ENCODE measurements at places on chromosomes 6 and 20. TPM values are rescaled to one million over a fixed set of nuclear protein-coding genes. Genes with fewer than 3 reads are reported as not detected.

- DNase-seq, result no peak
These were observed 669.2 kb downstream of the PRKN start for GRCh38 chr6:162058281-162058875.

DNA sequence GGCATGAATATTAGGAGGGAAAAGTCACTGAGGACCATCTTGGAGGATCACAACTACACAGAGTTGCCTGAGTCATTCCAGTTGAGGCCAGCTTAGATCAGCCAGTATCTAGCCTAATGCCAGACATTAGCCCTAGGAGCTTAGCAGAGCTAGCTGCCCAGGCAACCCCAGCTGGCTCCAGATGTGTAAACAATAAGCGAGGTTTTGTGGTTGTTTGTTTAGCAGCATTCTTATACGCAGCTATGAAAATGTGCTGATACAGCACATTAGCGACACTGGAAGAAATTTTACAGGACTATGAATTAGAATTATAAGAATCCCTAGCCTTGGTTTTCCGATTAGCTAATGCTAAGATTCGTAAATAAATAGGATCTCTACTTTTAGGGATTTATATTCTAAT, 59.3 kb downstream of the BTBD3 start:
- no peak for DNase-seq

- no peak for DNase-seq
These were observed 41.2 kb downstream of the ANKS1A start for GRCh38 chr6:34930221-34930620.

GRCh38 chr6:90080876-90081481, 186.7 kb downstream of the GJA10 start:
- DNase-seq, result no peak

DNA sequence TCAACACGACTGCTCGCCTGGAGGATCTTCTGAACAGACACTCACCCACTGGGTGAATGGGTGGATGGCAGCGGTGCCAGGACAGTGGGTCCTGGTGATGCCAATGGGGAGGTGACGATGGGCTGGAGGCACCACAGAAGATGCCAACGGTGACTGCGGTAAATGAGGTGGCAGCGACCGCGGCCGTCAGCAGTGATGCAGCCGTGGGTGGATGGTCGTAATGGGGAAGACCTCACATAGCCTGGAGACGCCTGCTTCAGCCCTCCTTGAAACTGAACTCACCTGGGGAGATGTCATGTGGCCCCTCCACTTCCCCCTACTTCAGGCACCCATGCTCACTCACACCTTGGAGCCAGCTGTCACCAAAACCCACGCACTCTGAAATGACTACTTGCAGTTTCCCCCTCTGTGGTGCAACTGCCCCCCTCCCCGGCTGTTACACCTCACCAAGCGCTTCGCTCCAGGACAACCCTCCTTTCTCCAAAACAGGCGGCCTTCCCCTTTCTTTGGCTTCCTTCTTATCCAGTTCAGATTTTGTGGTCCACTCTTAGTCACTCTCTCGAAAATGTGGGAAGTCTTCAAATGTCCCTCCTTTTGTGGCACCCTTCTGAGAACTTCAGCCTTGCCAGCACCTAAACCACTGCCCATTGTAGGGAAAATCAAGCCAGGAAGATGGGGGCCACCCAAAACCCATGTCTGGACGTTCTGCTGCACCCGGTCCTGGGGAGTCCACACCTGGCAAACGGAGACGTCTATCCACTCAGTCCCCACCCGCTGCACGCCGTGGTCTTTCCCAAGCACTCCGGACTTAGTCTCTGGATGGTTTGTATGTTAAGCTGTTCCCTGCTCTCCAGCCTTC, 10.4 kb upstream of the ABHD16B start:
- DNase-seq, result peak; percentile 39

DNA sequence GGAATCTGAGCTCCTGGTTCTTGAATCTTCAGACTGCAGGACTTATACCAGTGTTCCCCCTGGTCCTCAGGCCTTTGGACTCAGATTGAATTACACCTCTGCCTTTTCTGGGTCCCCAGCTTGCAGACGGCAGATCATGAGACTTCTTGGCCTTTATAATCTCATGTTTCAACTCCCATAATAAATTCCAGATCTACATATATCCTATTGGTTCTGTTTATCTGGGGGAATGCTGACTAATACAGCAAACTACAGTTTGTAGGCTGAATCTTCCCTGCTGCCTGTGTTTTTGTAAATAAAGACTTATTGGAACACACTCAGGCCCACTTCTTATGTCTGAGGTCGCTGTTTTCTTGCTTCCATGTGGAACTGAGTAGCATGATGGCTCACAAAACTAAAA, 184.7 kb downstream of the HDGFL1 start:
- DNase-seq, result no peak

GRCh38 chr6:72861059-72861458, 239.2 kb downstream of the KCNQ5 start:
- DNase-seq, result no peak

DNA sequence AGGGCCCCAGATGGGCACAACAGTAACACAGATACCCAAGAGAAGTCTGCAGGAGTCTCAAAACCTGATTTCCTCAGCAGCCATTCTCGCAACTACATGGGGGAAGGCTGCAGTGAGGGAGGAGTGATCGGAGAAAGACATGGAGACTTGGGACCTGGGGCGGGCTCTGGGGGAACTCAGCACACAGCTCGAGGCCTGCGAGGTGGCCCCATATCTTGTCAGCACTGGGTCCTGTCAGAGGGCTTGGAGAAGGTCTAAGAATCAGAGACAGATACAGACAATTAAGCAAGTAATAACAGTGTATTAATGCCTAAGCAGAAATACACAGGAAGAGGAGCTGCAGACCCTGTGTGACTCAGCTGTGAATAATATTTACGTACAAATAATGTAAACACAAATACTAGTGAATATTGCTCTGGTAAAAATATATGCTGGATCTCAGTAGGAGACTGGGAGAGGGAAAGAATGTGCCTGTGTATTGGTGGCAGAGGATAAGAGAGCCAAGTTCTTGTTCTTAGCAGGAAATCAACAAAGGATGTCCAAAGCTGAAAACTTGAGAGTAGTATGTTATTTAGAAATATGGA, 336.2 kb downstream of the ZFAND3 start:
- DNase-seq, result no peak

DNA sequence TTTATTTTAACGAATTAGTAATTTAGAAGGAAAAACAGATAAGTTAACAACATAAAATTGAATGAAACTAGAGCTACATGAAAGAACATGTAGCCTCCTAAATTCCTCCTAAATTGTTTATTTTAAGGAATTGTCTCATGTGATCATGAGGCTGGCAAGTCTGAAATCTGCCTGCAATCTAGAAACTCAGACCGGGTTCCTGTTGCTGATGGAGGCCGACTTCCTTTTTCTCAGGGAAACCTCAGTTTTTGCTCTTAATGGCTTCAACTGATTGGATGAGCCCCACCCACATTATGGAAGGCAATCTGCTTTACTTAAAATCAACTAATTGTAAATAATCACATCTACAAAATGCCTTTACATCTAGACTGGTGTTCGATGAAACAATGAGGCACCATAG, 267.6 kb upstream of the PRND start:
- no peak for DNase-seq

DNA sequence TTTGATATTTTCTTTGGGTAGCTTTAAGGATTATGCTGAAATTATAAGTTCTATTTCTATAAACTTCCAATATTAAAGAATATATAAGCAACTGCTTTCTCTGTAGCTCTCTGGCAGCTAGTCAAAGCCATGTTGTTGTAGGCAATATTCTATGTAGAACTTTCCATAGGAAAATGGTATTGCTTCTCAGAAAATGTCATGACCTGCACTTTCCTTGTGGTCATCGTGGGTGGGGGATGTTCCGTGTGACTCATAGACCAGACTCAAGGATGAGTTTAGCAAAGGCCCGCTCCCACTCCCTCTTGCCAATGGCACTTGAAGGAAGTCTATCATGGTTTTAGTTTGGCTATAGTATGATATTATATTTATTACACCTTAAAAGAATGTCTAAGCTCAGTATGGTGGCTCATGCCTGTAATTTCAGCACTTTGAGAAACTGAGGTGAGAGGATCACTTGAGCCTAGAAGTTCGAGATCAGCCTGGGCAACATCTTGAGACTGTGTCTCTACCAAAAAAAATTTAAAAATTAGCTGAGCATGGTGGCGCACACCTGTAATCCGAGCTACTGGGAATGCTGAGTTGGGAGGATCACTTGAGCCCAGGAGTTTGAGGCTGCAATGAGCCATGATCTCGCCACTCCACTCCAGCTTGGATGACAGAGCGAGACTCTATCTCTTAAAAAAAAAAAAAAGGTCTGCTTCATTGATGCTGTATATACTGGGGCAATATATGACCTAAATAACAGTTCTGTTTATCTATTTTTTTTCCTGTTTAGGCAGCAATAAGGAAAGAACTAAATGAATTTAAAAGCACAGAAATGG, 36.6 kb upstream of the LTV1 start:
- DNase-seq, result no peak

GRCh38 chr20:24744747-24745146, 204.3 kb upstream of the CST7 start:
- peak; percentile 12 for DNase-seq

DNA sequence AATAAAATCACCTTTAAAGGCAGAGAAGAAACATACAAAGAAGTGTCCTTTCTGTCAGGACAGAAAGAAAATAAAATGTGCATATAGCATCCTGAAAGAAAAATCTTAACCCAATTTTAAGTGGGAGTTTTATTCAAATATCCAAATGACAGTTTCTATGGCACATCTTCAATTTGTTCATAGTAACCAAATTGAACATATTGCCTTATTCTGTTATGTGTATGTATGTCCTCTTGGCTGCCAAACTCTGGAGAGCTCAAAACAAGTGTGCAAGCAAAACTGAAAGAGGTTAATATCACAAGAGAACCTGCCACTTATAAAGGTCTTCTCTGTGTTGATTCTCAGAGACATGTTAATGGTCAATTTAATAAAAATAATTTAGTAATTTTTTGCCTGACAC, 334.7 kb downstream of the BCKDHB start:
- DNase-seq, result no peak

DNA sequence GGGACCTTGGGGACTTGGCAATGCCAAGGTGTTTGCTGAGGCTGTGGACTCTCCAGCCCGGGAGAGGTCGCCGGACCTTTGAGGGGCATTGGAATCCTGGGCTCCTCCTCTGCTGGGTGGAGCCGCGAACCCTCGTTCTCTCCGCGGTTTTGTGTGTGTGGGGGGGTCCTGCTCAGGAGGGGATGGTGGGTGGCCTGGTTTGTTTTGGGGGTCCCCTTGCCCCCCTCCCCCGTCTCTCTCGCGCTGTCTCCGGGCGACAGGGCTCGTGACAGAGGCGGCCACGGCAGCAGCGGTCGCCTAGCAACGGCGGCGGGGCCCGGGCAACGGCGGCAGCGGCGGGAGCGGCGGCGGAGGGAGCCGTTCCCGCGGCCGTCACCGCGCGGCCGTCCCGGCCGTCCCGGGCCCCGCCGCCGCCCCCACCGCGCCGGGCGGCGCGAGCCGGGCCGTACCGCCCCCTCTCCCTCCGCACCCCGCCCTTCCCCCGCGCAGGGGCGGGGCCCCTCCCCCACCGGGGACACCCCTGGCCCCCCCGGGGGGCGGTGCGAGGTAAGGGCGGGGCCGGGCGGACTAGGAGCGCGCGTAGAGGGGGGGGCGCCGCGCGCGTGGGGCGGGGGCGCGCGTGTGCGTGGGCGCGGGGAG, 7.8 kb downstream of the SYNGAP1 start:
- peak; percentile 75 for DNase-seq

DNA sequence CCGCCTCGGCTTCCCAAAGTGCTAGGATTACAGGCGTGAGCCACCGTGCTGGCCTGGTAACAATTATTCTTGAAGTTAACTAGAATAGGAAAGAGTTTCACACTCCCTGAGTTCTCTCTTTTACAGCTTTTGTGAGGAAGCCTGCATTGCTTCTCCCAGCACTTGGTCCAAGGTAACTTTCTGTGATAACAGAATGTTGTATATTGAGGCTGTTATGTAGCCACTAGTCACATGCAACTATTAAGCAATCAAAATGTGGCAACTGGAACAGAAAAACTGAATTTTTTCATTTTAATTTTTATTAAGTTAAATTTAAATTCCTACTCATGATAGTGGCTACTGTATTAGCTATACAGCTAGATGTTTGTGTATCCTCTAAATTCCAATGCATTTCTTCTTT, 2.5 kb downstream of the TRIM38 start:
- no peak for DNase-seq

GRCh38 chr20:15122613-15123012, 785.2 kb upstream of the FLRT3 start:
- no peak for DNase-seq

- no peak for DNase-seq
These were observed 20.5 kb downstream of the CLVS2 start for GRCh38 chr6:123016431-123017103.

DNA sequence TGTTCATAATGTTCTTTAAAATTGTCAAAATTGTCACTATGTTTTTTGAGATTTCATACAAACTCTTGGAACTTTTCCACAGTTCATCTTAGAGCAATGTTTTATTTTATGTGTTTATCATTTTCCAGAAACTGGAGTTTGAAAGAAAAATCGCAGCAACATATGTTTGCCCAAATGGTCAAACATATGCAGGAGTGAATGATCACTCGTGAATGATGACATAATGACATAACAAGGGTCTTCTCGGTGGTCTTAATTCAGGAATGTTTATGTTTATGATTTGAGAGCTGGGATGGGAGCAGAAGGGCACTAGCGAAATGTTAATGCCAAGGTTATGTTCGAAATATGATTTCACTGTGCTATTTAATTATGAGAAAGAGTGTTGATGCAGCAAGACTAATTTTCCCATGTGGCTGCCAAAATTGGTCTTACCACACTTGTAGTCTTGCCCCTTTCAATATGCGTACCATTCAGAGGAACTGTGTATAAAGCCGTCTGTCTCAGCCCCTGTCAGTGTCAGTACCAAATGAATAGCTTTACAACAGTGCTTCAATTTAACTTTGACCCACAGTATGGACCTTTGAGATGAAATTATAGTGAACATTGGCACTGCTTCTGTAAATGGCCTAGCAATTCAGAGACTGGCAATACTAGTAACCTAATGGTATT, 152.3 kb downstream of the CARMIL1 start:
- DNase-seq, result no peak

GRCh38 chr6:138455746-138456400, 43.4 kb downstream of the NHSL1 start:
- DNase-seq, result no peak

DNA sequence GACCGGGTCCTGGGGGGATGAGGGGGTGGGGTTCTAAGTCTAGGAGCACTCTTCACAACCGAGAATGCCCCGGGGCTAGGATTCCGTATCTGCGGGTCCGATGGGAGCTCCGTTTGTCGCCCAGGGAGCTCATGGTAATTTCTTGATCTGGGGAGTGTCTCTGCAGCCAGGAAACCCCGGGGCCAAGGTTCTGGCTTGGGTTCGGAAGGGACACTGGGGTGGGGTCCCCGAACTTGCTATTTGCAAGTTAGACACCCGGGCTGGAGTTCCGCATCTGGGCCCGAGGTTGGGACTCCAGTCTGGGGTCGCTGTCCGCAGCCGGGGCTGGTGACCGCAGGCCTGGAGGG, 397 bp downstream of the PEDS1 start:
- DNase-seq, result no peak

- no peak for DNase-seq
These were observed 23.8 kb downstream of the PHACTR2 start for GRCh38 chr6:143701349-143702234.

- no peak for DNase-seq
These were observed 111.1 kb downstream of the COL12A1 start for GRCh38 chr6:75094614-75095200.

GRCh38 chr20:59751075-59751711, 146.9 kb downstream of the PHACTR3 start:
- DNase-seq, result peak; percentile 95

The SMLR1 gene
- total RNA-seq, result 0.48 TPM

The PAX1 gene
- not detected for total RNA-seq

The C20orf141 gene
- total RNA-seq, result not detected

The TPBG gene
- 33.1 TPM for total RNA-seq

The CGAS gene
- 2.5 TPM for total RNA-seq

The PIGU gene
- total RNA-seq, result 35.8 TPM

The C20orf144 gene
- 0.44 TPM for total RNA-seq

The ADGRF5 gene
- total RNA-seq, result not detected

Data from endodermal cell (in vitro differentiated cells).